ENCODE measurements at places on chromosomes 1 and 21.

DNA sequence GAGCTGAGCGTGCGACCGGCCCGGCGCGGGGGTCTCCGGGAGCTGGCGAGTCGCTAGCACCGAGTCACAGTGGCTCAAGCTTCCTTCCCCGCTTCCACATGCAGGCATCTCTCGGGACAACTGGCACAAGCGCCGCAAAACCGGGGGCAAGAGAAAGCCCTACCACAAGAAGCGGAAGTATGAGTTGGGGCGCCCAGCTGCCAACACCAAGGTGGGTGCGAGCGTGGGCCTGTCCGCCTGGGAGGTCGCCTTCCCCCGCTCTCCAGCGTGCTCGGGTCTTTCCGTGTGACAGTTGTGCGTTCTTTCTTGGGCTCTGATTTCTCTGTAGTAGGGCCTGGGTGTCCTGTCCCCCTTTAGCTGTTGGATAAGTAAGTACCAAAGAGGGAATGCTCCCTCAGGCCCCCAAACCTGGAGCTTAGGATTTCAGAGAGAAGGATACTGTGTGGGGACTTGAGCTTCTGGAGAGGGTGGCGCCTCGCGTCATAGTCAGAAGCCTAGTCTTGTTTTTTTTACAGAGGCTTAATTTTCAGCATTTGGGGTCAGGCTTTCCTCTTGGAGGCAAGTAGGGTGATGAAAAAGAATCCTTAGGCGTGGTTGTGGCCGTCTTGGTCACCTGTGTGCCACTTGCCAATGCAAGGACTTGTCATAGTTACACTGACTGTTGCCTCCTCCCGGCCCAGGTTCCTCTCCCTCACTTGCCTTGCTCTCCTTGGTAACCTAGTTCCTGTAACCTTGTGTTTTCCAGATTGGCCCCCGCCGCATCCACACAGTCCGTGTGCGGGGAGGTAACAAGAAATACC lies 790 bp downstream of the RPS8 start:
- no peak for DNase-seq

DNA sequence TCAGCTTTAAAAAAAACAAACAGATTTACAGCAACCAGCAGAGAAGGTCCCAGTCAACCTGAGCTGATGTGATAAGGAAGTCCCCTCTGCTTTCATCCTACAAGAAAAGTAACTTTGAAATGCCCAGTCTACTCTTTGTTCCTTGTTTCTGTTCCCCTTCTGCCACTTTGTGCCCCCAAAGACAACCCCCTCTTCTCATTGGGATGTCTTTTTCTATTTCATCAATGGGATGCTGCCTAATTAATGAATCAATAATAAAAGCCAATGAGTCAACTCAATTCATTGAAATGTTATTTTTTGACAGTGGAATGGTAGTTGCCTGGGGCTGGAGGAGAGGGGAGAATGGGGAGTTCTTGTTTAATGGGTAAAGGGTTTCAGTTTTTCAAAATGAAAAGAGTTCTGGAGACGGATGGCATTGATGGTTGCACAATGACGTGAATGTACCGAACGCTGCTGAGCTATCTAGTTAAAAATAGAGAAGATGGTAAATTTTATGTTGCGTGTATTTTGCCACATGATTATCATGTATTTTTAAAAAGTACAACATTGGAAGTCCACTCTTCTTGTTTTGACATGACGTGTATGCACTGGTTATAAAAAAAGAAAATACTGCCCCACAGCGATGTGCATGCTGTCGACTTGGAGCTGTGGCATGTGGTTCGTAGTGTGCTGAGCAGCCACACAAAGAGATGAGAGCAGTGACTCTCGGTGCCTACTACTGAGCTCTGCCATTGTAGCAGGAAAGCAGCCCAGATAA lies 22.4 kb upstream of the PADI2 start:
- DNase-seq, result no peak

GRCh38 chr1:166514067-166514466 lies 325.2 kb upstream of the POGK start:
- no peak for DNase-seq

DNA sequence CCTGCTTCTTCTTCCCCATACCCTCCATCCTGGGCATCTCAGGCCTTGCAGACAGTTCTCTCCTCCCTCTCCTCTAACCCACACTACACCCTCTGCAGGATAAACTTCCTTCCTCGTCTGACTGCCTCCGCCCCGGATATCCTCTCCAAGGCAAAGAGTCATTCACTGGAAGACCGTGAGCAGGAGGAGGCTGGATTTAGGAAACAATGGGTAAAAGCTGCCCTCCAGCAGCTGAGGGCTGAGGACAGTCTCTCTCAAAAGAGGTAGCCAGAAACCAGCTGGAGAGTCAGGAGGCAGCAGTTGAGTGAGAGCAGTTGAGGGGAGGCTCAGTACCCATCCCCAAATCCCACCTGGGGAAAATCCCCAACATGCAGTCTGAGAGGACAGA lies 1.4 kb downstream of the CSRP1 start:
- DNase-seq, result no peak

- DNase-seq, result no peak
Measured at GRCh38 chr1:31866450-31867032, 50.7 kb upstream of the SPOCD1 start.

GRCh38 chr1:55427606-55428005 lies 212.4 kb upstream of the USP24 start:
- DNase-seq, result peak; percentile 5

DNA sequence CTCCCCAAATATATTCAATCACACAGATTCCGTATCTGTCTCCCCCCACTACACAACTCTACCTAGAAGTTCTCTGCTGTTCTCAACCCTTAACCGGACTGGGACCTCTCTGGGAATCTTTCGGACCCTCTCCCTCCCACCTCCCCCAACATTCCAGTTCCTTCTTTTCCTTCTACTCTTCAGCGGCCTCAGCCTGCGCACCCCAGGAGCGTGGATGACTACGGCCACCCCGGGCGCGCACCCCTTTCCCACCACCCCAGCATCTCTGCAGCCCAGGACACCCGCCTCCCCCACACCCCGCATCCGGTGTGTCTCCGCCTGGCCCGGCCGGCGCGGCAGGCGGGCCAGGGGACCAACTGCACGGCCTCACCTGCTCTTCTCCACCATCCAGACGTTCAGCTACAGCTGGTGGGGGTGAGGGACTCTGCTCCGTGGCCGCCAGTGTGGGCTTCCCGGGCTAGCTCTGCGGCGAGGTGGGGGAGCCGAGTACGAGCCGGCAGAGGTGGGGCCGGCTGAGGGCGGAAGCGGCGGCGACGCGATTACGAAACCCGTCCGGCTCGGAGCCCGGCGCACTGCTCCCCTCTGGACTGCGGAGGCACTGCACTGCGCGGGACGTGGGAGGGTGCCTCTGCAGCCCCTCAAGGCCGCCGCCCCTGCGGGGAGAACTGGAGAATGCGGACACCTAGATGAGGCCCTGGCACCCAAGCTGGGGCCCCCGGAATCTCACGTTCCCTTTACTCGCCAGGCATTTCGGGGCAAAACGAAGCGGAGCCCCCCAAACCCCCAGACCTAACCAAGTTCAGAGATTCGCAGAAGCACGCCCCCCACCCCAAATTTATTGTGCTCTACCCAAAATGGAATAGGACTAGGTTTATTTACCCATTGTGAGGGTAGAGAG lies at the start of gene CDC42SE1:
Gene CDC42SE1, minus strand, starts transcription at position 514 of the 898 bp plus-strand sequence. CDS start 3,892 bp downstream, outside the sequence.
- DNase-seq, result peak; percentile 94

DNA sequence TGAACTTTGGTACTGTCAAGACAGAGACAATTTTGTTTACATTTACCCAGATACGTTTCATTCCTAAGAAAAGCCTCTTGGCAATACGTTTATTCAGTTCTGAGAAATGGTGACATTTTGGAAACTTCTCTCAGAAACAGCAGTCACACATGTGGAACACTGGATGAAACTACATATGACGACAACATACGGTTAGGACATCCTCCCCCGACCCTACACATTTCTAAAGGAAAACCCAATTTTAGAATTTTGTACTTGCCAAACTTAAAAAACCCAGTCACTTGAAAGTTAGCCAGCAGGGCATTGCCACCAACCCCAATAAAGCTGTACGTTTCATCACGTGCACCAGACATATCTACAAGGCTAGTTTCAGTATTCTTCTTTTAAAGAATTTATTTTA lies 56.8 kb downstream of the ITGB3BP start:
- DNase-seq, result no peak

- no peak for DNase-seq
Measured at GRCh38 chr1:27356619-27357280, 10.0 kb downstream of the MAP3K6 start.

DNA sequence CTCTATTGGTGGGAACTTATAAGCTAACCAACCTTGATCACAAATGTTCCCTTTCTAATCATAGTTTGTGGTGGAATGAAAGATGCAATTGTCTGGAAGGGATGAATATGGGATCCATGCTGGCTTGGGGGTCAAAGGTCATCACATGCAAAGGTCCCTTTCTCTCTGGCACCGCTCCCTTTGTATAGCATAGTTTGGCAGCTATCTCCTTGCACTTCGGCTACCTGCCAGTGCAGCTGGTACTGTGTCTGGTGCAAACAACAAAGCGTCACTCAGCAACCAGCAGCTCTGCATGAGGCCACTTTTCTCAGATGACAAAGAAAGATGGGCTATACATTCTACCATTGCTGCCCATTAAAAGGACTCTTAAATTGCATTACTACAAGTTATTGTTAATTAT lies 188.2 kb upstream of the NFIA start:
- DNase-seq, result no peak

DNA sequence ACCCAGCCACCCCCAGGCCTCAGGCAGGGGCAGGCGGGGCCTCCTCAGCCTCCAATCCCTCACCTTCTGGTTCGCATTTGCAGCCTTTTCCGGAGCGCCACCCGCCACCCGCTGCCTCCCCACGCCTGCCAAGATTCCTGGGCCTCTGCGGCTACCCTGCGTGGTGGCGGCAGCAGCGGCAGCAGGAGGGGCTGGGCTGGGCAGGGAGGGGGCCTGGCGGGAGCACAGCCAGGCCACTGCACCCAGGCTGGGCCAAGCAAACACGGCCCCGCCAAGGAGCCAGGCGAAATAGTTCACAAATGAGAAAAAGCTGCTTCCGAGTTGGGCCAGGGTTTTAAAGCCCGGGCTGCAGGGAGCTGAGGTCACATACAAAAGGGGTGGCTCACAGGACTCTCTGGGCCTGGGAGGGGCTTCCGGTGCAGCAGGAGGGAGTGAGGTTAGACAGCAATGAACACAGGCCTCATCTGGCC lies 9.8 kb downstream of the COL8A2 start:
- peak; percentile 52 for DNase-seq

DNA sequence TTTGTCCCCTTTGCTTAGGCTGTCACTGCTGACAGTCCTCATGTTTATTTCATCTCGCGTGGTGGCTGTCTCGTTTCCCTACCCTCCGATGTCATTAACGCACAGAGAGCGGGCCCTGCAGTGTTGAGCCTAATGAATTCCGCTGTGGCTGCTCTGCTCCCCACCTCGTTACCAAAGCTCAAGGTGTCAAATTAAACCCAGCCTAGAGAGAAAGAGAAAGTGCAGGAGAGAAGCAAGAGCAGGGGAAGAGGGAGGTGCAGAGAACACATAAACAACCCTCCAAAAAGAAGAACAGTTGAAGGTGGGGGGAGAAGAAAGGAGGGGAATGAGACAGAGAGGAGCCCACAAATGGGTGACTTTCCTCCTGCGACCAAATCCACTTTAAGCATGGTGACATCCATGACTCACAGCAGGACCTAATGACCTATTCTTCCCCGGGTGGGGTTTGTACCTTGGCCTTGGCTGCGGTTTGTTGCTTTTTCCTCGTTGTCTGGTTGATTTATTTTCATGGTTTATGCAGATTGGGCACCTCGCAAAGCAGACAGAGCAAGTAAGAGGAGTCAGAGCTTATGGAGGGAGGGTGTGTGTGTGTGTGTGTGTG lies 92.5 kb downstream of the PBX1 start:
- peak; percentile 57 for DNase-seq

DNA sequence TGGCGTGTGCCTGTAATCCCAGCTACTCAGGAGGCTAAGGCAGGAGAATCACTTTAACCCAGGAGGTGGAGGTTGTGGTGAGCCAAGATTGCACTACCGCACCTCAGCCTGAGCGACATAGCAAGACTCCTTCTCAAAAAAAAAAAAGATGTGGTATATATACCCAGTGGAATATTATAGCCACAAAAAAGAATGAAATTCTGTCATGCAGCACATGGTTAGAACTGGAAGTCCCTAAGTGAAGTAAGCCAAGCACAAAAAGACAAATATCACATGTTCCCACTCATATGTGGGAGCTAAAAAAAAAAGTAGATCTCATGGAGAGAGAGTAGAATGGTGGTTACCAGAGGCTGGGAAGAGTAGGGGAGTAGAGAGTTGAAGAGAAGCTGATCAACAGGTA lies 18.7 kb downstream of the PSMB4 start:
- no peak for DNase-seq

- no peak for DNase-seq
Measured at GRCh38 chr1:91490501-91490900, 10.2 kb upstream of the CDC7 start.

DNA sequence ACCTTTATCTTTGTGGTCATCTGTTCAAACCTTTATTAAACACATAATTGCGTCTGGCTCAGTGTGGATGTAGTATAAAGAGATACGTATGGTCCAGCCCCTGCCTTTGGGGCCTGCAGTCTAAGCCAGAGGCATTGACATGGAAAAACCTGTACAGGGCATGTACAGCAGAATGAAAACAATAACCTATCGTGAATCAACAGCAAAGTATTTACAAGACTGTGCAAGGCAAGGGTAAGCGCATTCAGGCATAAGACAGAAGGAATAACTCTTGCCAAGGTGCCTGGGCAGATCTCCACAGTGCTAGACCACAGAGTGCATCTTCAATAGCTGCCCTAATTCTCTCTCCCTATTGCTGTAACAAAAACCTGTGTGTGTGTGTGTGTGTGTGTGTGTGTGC lies 35.5 kb downstream of the KIRREL1 start:
- no peak for DNase-seq

GRCh38 chr1:159869173-159869572 lies 6.7 kb upstream of the VSIG8 start:
- no peak for DNase-seq

- peak; percentile 85 for DNase-seq
Measured at GRCh38 chr1:85576642-85577418, 3.7 kb upstream of the CCN1 start.

DNA sequence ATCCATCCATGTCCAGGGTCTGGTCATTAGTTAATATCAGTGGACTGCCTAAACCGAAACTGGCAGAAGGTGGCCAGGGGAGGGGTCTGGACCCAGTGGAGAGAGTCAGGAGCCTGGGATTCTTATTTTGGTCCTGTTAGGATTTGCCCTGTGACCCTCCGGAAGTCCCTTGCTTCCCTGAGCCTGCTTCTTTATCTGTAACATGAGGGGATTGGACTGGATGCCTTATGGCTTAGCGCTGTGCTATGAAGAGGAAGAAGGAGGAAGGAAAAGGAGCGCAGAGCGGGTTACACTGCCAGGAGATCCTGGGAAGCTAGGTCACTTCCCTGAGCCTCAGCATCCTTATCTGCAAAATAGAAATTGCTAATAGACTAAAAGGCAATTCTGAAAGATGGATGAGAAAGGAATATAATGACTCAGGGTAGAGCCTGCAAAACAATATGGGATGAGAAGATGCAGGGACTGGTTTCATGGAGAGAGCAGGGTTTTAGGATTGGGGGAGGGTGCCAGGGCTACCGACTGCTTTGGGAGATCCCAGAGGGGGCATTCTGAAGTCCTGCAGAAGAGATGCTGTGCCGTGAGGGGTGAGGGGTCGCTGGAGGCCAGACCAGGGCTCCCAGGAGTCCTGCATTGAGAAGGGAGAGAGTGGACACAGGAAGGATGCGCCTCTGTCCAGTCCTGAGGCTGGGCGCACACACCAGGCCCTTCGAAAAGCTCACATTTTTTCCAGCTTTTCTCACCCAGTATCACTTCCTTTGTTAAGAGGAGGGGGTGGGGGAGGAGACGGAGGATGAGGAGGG lies 460 bp upstream of the ADORA1 start:
- no peak for DNase-seq
